ENCODE measurements at places on chromosomes 13 and 19.
A peak's percentile ranks its signal among the peaks of the same experiment; 100 is the strongest.

DNA sequence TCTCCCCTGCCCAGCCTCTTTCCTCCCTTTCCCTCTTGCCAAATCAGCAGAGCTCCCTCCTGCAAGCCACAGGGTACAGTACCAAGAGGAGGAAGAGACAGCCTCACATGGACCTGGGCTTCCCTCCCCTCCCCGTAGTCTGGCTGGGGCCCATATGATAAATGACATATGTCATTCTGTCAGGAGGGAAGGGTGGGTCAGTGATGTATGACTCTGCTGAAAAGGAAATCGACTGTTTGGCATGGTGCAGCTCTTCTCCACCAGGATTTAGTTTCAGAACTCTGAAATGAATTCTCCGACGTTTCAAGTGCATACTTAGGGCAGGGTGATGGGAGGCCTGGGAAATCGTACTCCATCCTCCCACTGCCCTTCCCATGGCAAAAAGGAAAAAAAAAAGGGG, 9.8 kb downstream of the TSHZ3 start:
- no peak for DNase-seq

DNA sequence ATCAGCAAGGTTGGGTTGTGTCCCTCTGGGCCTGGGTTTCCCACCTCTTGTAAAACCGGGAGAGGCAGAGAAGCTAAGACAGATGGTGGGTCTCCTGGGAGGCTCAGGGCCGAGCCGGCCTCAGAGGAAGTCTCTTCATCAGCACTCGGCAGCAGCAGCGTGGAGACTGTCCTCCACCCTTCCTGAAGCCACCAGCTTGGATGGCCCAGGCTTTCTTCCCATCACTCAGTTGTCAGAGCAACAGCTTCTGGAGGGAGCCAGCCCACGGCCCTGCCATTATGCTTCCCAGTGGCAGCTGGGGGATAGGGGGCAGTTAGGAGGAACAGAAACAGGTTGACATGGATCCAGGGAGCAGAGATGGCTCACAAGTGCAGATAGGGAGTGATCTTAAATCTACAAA, 191.0 kb downstream of the KATNAL1 start:
- DNase-seq = no peak

DNA sequence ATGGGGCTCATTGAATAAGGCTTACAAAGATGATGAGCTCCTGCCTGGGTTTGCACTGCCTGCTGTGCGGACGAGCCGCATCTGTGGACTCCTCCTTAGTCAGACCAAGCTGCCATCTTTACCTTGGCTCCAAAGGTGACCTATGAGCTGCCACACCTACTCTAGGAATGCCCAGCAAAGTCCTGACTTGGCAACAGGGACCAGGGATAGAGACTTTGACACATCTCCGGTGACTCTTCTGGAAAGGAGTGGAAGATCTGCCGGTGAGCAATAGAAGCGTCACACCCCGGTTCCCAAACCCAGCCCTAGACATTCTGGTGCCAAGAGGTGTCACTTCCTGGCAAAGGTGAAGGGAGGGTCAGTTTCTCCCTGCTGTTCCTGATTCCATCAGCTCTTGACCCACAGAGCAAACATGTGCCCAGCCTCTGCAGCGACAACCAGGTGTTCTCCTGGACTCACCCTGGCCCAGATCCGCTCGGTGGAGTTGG, 50.2 kb upstream of the GTF3A start:
- no peak for DNase-seq

DNA sequence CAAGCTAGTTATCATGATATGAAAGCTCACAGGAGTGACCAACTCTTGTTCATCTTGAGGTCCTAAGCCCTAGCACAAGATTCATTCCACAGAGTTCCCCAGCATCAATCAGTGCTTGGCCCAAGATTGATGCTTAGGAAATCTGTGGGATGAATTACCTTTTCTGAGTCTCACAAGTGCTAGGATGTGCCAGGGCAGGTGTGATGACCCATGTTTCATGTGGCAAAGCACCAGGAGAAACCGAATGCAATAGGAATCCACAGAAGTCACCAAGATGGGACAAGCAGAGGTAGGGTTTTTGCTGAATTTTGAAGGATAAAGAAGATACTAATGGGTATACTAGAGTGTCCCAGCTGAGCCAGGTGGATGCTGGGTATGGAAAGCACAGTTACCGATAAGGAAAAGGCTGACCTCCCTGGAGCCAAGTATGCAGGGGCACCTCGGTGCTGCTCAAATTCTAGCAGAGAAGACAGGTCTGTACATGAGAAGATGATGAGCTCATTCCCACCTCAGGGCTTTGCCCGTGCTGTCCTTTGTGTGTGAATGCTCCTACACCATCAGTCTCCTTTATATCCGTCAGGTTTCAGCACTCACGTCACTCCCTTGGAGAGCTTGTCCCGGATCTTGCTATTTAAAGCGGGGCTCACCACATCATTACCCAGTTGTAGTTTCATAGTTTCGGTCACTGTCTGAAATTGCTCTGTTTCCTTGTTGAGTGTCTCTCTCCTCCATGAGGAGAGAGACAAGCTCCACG, 168.9 kb upstream of the TSC22D1 start:
- no peak for DNase-seq

- no peak for DNase-seq
Measured at GRCh38 chr13:74204602-74205312, 70.6 kb upstream of the KLF12 start.

- no peak for DNase-seq
Measured at GRCh38 chr13:49240017-49240416, 7.7 kb upstream of the CDADC1 start.

- DNase-seq = peak; percentile 86
Measured at GRCh38 chr13:101307181-101307701, 109.1 kb downstream of the NALCN start.

GRCh38 chr19:45352471-45352870, 11.9 kb downstream of the KLC3 start:
- no peak for DNase-seq

DNA sequence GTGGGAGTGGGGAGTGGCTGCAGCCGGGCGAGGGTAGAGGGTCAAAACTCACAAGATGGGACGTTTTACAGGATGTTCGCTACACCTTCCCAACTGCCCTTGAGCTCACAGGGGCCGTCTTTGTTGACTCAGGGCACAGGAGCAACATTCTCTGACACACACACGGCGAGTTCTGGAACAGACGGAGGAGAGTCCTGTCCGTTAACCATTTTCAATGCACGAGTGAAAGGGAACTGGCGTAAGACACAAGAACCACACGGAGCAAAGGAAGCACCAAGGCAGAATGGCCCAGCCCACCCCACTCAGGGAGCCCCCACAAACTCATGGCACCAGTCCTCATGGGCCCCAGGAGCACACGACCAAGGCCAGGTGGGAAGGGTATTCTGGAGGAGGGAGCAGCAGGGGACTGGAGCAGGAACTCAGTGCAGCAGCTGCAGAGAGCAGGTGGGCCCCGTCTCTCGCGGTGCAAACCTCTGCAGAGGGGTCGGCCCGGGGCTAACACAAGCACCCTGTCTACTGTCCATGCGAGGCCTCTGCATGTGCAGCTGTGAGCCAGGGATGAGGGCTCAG, 37.9 kb upstream of the ISYNA1 start:
- no peak for DNase-seq

All from GM04503 (cell line).